ENCODE measurements at places on chromosomes 7 and 10.

- no peak for DNase-seq
Observed at GRCh38 chr7:40746841-40747556, 612.2 kb downstream of the SUGCT start.

- no peak for DNase-seq
Observed at GRCh38 chr10:111130471-111130870, 53.6 kb downstream of the ADRA2A start.

- peak; percentile 19 for DNase-seq
Observed at GRCh38 chr10:79502561-79503309, 9.6 kb upstream of the EIF5AL1 start.

DNA sequence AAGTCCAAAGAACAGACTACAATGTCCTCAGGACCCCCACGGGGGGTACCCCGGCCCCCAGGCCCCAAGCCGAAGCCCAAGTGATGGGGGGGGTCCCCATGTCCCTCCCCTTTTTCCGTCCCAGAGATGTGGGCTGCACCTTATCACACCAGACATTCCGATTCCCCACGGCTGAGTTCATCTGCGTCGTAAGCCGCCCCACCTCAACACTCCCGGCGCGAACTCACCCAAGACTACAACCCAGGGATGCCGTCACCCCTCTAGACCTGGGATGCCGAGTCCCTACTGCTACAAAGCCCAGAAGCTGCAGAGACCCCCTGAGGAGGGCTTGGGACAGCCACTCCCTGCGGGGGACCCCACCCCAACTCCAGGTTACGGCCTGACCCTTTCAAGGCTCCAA is 14.5 kb downstream of the PDGFA start:
- DNase-seq, result no peak

DNA sequence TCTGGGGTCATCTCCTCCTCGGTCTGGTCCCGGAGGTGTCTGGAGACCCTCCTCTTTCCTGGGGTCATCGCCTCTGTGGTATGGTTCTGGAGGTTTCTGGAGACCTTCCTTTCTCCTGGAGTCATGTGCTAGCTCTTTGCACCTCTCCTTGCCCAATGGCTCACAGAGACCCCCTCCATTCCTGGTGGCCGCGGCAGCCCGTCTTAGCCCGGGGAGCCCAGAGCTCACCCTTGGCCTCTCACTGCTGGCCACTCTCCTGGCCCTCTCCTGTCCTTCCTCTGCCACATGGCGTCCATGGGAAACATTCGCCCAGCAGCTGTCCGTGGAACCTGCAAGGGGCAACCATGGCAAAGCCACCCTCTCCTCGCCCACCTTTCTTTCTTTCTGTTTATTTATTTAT is 20.2 kb upstream of the FOXL3 start:
- no peak for DNase-seq

- no peak for DNase-seq
Observed at GRCh38 chr10:16297642-16298041, 139.2 kb upstream of the PTER start.

DNA sequence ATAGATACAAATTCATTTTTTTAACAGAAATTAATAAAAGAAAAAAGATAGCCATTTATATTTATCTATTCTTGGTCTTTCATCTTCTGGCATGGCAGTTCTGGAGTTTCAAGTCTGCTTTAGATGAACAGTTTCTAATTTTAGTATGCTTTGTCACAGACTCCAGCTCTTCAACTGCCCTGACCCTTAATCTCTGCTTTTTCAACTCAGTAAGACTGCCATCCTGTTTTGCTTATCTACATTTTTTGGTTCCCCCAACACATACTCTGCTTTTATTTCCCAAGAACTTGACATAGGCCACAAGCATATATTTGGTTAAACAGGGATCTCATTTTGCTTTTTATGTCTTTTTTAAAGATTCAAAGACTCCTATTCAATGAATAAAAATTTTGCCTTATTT is 309.3 kb upstream of the KCND2 start:
- no peak for DNase-seq

GRCh38 chr7:139791316-139791715 is 13.5 kb upstream of the HIPK2 start:
- DNase-seq, result no peak

- DNase-seq, result no peak
Observed at GRCh38 chr10:117666166-117666565, 123.6 kb downstream of the EMX2 start.

GRCh38 chr7:106625678-106626301 is 35.2 kb downstream of the CCDC71L start:
- no peak for DNase-seq

DNA sequence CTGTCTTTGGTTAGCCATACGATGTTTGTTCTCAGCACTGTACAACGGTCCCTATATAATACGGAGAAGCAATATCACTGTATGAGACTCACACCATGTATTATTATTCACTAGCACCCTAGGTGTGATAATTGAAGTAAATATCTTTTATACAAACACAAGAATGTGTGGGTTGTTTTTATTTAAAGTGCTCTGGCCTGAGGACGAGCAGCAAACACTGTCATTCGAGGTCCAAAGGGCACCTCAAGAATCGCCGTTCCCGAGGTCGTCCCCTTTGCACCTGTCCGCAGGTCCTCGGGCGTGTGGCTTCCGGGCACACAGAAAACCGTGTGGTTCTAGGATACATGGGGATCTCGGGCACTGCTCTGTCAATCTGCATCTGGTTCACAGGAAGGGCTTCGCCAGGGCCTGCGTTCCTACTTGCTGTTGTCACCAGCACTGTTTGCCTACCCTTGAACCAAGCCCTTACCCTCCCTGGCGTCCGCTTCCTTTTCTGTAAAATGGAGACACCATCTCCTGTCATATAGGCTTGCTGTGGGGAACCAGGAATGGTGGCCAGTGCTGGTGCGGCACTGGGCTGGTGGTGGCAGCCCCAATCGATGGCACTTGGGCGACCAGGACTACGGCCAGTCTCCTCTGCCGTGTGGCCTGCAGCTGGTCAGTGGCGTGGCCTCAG is 28.5 kb upstream of the SH2B2 start:
- DNase-seq, result no peak

DNA sequence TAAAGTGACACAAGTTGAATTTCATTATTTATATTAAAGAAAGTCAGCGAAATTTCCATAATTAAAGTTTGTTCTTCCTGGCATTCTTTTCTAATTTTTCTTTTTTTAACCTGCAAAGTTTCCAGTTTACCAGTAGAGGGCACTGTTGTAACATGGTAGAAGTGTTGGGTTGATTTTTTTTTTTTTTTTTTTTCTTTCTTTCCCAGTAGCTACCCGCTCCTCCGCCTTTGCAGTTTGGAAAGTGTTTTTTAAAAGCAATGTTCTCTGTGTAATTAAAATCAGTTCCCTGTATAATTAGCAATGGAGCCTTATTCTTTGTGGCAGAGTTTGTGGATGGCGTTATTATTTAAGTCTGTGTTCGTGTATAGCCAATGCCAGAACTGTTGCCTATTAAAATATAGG is 53.7 kb downstream of the TAF3 start:
- DNase-seq, result no peak

- no peak for DNase-seq
Observed at GRCh38 chr7:64655811-64656210, 10.1 kb upstream of the ZNF107 start.

- no peak for DNase-seq
Observed at GRCh38 chr10:122085423-122085911, 96.5 kb downstream of the TACC2 start.

DNA sequence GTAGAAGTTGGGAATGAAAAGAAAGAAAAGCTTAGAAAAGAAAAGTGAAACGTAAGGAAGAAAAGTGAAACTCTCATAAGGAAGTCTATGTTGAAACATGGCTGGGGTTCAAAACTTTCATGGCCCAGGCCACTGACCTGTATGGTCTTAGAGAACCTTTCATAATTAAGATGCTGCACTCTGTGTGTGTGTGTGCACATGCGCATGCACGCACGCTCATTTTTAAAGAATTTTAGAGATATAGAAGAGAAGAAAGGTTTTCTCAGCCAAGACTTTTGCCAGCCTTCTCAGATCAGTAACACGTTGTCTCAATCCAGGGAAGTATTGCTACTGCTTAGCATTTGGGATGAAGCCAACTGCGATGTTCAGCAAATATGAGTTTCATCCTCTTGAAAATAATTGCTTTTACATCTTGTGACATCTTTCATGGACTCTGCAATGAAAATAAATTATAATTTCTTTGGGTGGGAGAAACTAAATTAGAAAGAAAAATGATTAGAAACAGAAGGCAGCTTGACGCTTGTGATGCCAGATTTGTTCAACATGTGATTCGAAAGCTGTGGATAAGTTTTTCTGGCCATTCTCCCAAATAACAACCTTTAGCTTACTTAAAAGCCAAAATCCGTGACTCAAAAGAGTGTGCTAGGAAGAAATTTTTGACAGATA is 16.2 kb upstream of the SLC26A4 start:
- no peak for DNase-seq

DNA sequence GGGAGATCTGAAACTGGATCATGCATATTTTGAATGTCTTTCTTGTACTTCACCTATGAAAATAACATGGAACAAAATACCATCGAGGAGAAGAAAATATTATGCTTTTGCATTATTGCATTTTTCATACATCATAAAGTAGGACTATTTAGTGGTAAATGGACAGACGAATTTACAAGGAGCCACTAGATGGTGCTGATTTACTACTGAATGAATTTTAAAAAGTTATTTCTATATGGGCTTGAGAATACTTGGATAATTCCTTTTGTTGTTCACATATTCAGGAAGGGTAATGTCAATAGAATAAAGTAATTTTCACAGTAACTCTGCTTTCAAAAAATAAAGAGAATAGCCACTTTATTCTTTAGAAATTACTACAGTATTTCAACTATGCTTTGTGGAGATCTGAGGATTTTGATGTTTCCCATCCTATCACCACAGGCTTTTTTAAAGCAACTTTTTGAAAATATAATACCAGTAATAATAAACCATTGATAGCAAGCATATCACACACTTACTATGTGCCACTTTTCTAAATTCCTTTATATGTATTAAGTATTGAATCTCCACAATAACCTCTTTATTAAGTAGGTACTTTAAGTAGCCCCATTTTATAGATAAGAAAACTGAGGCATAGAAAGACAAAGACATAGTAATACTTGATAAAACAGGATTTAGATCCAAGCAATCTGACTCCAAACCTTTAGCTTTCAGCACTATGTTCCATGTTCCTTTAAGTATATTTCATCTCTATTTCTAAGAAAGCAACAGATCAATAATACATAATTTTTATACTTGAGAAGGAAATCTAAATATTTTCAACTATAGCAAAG is 38.6 kb downstream of the NEBL start:
- no peak for DNase-seq

DNA sequence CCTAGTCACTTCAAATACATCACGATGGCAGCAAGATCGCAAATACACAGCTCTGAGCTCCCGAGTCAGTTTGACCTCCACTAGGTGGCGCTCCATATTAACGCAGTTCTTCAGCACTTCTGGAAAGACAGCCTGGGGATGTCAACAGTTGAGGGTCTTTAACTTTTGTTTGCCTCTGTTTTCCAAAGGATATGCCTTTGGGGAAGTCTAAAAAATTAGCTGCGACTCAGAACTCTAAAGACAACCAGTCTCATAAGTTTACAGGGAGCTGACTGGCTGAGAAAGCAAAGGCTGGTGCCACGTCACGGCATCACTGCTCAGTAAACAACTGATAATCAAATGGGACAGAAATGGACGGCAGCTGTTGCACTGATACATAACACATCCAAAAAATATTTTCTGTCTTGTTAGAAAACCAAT is 458.8 kb downstream of the SORCS1 start:
- DNase-seq, result peak; percentile 52

GRCh38 chr10:33334805-33335550 is 511 bp upstream of the NRP1 start:
- peak; percentile 74 for DNase-seq

DNA sequence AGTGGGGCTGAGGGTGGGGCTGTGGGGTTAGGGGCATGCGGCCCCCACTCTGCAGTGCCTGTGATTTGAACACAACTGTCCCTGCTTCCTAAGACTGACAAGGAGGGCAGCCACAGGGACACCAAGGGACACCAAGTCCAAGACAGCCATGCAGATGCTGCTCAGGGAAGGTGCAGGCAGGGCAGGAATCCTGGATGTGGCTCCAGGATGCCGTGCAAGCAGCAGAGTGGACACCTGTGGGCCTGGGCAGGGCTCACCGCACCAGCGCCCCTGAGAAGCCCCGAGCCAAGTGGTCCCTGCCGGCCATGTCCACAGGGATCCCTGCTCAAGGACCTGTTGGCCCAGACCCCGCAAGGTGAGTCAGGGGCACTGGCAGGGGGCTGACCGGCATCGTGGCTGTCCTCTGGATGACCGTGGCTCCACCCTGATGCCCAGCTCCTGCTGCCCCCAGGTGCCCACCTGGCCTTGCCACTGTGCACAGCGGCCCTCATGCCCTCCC is 58.5 kb downstream of the STK32C start:
- DNase-seq, result no peak

GRCh38 chr7:131995324-131995723 is 438.9 kb upstream of the PODXL start:
- DNase-seq, result no peak

DNA sequence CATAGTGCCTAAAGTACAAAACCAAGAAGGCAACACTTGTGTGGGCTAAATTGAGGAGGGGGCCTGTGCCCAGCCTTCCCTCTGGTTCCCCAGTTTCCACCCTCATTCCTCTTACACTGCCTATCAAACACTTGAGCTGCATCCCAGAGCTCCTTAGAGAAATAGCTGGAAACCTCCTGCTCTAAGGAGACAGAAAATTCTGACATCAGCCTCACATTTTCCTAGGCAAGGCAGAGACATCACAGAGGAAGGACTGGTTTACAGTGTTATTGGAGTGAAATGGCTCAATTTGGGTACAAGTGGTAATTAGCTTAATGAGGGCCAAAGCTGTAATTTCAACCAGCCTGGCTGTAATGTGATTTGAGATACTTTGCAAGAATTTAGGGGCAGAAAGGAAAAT is 192.3 kb upstream of the AOAH start:
- DNase-seq, result no peak

GRCh38 chr10:112926906-112927688 is 22.9 kb upstream of the TCF7L2 start:
- DNase-seq, result no peak

DNA sequence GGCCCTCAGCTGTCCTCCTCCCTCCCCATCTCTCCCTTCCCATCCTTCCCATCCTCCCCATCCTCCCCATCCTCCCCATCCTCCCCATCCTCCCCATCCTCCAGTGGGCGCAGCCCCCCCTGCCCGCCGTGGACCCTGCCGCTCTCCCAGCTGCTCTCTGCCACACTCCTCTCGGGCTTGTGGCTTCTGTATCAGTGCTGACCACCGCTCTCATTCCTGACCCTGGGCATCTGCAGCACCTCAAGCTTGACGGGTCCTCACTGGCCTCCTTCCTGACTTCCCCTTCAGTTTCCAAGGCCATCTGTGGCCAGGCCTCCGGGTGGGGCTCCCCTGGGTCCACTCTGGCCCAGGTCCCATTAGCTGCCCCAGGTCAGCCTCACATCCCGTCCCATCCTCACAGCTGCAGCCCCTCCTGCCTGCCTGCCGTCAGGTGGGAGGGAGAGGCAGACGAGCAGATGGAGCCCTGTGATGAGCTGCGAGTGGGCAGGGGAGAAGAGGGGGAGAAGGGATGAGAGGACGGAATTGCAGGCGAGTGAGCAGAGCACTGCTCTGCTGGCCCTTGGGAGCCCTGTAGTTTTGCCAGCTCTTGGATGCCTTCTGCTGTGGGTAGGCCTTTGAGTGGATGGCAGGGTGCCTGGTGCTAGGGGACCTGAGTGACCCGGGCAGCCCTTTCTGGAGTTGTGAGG is 35.7 kb downstream of the LHPP start:
- peak; percentile 95 for DNase-seq
